ENCODE measurements at places on chromosomes 5 and 9. TPM values are rescaled to one million over a fixed set of nuclear protein-coding genes. Genes with fewer than 3 reads are reported as not detected.

IL31RA gene
- total RNA-seq, result 0.14 TPM

IL3 gene
- not detected for total RNA-seq

ZNF454 gene
- 3.1 TPM for total RNA-seq

DNA sequence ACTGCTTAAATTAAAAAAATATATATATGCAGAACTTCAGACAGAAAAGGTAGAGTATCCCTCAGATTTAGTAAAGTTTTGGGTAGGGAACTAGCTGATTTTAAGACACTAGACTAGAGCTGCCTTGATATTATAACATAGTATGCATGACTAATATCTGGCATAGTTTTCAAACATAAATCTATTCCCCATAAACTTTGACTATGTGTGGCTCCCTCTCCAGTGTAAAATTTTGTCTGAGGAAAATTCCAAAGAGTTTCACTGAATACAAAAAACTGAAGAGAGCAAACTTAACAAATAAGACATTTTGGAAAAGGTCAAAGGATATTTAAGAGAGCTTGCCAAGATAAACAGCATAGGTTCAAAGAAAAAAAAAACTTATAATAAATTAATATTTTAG, 66.2 kb upstream of the ZNF462 start:
- no peak for DNase-seq

NMUR2 gene
- total RNA-seq, result 2.1 TPM

DNA sequence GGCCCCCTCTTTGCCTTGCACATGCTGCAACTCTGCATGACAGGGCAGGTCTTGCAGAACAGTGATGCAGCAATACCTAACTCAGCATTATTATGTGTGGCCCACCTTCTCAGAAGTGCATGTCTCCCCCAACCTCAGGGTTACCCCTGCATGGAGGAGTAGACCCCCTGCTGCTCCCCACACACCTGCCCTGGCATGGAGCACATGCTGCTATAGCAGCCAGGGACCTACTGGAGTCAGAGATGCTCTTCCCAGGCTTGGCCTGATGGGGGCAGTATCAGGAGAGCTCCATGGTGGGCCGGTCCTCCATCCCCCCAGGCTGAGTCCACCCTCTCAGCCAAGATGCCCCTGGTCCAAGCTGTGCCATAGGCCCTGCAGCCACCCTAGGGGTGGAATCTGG, 13.2 kb upstream of the BOD1 start:
- DNase-seq, result no peak

GRCh38 chr5:52013523-52013922, 630.3 kb downstream of the ISL1 start:
- DNase-seq, result no peak

MARCOL gene
- total RNA-seq, result not detected

GRCh38 chr9:115144706-115145105, 26.7 kb upstream of the TNC start:
- DNase-seq, result no peak

GRCh38 chr9:98380065-98380681, 124.7 kb upstream of the TBC1D2 start:
- DNase-seq, result no peak

All from upper lobe of right lung (tissue), 1 donor.